IPS DF 19.7 (cell line): ENCODE measurements at places on chromosomes 6 and 20.

DNA sequence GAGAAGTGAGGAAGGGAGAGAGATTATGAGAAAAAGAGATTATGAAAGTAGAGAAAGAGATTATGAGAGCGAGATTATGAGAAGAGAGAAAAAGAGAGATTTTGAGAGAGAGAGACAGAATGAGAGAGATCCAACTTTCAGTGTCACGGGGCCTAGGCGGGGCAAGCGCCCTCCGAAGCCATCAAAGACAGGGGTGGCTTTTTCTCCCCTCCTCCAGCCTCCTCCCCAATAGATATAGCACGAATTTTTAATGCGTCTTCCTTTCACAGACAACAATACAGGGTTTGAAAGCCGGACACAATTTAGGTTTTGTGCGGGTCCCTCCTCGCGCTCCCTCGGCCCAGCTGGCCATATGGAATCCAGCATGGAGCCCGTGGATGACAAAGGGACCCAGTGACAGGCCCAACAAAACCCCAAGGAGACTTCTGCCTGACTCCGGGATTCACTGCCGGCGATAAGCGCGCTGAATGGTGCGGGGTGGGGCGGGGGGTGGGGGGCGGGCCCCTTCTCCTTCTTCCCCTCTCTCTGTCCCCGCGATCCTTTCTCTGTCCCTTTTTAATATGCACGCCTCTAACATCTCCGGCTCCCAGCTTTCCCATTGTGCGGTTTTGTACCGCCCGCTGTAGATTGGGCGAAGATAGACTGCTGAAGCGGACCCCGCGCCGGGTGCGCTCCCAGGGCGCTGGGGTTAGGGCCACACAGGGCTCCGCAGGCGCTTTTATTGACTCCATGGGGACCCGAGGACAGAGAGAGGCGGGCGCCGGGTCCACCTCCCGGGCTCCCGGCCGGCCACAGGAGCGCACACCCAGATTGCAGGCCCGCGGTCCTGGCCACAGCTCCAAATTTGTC, 5.4 kb downstream of the NKX2-2 start:
- no peak for DNase-seq

DNA sequence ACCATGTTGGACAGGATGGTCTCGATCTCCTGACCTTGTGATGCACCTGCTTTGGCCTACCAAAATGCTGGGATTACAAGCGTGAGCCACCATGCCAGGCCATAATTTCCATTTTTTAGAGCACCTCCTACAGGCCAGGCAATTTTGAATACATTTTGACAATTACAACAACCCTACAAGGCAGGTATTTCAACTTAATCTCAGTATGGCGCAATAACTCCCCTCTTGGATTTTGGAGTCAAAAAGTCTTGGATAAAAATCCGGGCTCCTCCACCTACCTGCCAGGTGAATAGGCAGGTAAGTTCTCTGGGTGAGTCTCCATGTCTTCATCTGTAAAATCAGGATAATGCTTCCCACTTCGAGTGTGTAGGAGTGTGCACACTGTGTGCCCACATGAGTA, 39.5 kb upstream of the TFAP2C start:
- no peak for DNase-seq

- no peak for DNase-seq
These were observed 49.6 kb upstream of the SNAP91 start for GRCh38 chr6:83758533-83758932.

DNA sequence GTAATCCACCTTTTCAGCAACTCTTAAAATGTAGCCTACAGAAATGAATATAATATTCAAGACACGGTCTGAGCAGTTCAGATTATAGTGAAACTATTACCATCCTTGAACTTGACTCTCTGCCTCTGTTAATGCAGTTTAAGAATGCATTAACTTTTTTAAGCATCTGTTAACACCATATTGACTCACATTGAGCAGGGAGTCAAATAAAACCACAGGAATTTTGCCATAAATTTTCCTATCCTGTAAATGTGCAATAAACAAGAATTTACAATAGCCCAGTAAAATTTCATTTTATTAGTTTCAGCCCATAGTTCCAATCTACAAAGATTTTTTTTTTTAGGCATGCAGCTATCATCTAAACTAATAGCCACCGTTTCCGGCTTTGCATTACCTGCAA, 239.2 kb upstream of the DEFB112 start:
- no peak for DNase-seq

DNA sequence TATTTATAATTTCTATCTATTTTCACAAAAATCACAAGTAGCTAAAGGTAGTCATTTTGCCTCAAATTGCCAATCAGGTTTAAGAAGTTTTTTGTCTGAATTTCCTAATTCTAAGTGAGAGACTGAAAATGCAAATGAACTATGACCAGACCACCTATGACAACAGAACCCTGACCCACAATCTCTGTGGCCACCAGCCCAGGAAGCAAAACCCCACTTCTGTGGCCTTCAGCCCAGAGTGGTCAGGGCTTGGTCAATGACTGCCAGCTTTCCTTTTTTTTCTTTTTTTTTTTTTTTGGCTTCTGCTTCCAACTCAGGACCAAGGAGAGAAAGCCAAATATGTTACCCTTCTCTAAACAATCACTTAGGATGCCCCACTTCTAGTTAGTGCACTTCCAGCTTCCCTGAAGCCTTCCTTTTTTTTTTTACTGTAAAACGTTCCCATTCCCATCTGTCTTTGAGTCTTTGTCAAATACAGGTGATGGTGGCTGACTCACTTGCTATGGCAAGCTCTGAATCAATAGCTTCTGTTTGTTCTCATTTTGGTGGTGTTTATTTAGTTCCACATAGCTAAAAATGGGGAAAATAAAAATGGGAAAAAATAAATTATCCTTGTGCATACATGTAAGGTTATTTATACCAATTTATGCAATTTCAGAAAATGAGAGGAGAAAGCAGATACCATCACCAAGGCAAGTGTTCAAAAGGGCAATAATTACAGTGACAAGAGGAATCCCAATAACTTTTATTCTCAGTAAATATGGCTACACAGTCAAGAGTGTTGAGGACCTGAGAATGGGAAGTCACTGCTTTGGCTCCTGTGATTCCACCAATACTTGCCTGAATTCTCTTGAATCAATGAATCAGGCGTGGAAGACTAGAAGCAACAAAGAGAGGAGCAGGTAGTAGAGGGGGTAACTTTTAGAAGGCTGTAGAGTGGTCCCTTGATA, 170.3 kb upstream of the PDE7B start:
- no peak for DNase-seq

DNA sequence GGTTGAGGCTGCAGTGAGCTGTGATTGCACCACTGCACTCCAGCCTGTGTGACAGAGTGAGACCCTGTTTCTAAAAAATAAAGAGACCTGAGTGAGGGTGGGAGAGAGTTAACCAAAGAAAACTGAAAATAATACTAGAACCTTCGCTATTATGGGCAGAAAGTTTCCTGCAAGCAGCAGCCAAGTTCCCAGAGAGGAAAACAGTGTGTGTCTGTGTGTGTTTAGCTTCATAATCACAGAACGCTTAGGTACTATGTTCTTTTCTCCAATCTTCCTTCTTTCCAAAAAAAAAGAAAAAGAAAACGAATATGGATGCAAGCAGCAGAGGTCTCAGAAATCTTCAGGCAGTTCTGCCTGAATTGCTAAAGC, 170.0 kb downstream of the LY86 start:
- DNase-seq: no peak

DNA sequence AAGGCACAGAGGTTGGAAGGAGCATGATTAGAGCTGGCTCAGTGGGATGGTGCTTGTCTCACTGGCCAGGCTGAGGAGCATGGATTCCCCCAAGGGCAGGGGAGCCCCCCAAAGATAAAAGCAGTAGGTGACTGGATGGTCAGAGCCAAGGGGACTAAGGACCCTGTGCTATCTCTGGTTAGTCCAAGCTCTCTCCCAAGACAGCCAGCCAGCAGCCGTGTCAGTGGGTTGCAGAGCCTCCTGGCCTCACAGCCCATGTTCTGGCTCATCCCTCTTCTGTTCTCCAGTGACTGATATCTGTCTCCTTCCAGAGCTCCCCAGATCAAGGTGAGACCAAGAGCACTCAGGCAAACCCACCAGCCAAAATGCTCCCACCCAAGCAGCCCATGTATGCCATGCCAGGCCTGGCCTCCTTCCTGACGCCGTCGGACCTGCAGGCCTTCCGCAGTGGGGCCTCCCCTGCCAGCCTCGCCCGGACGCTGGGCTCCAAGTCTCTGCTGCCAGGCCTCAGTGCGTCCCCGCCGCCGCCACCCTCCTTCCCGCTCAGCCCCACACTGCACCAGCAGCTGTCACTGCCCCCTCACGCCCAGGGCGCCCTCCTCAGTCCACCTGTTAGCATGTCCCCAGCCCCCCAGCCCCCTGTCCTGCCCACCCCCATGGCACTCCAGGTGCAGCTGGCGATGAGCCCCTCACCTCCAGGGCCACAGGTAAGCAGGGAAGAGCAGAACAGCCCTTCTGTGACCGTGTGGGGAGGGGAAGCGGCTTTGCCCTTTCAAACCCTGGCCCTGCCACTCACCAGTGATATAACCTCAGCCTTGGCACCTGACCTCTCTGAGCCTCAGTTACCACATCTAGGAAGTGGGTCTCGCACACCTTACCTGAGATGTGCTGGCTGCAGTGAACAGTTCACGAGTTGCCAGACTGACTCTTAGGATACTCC, 121.3 kb downstream of the JPH2 start:
- no peak for DNase-seq

DNA sequence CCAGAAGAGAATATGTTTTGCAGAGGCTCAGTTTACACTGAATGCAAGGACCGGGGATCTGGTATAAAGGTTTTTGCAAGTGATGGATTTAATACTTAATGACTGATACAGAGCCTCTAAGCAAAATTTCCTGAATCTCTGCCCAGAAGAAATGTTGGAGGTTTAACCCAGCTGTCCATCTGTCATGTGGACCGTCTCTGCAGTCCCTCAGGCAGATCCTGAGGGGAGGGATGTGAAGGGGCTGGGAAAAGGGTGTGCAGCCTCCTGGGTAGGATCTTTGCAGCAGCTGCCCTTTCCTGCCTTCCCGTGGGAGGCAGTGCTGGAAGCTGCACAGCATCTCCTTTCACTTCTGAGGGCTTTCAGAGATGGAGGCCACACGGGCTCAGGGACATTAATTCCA, 207.0 kb downstream of the SLC24A3 start:
- no peak for DNase-seq

- peak; percentile 48 for DNase-seq
These were observed 26.7 kb downstream of the IYD start for GRCh38 chr6:150395388-150396009.

- no peak for DNase-seq
These were observed 66.8 kb upstream of the IYD start for GRCh38 chr6:150301846-150302519.

- DNase-seq: no peak
These were observed 19.2 kb downstream of the SRSF3 start for GRCh38 chr6:36613200-36613995.

DNA sequence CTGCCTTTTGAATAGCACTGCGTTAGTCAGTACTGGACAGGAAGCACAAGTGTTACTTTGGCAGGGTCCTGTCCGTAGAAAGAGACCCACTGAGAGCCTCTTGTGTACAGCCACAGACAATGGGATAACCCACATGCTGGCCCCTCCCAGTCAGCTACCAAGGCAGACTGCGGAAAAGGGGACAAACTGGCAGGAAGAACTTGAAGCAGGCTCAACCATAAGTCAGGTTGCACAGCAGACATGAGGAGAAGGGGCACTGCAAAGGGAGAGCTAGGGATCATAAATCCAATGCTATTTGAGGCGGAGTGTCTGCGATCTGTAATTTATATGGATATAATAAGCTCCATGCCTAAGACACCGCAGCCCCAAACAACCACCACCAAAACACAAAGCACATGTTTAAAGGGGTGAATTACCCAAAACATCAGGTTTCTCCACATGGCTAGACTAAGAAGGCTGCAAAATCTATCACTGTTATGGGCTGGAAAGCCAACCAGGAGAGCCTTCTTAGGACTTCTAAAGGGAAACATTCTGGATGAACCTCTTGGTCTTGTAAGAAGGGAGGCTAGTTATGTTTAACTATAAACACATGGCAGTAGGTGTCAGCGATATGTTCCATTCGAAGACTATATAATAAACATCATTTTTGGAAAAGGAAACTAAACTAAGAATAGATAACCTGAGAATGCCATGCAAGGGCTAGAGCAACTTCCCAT, 141.7 kb downstream of the BACH2 start:
- no peak for DNase-seq

DNA sequence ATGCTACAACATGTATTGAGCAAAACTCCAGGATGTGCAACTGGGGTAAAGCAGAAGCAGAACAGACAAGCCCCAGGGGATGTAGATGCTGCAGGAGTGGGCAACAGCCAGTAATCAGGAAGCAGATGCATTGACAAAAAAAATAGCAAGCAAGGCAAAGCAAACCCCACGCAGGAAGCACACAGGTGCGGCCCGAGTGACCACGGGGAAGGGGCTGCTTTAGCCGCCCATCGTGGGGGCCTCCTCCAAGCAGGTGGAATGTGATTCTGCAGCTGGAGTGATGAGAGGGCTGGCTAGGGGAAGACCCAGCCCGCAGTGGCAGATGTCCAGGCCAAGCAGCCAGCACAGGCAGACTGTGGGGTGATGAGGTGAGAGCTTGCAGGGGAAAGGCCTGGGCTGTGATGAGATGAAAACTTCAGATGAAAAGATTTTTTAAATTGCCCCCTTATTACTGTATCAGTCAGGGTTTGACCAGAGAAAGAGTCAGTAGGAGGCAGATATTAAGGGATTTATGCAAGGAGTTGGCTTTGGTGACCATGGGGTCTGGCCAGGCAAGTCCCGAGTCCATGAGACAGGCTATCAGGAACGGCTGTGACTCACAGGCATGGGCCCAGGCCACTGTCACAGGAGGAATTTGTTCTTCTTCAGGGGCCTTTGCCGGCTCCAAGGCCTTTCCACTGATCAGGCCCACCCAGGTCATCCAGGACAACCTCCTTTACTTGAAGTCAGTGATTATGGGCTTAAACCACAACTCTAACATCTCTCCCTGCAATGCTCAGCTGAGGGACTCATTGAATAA, 207.6 kb downstream of the ANKRD60 start:
- no peak for DNase-seq

DNA sequence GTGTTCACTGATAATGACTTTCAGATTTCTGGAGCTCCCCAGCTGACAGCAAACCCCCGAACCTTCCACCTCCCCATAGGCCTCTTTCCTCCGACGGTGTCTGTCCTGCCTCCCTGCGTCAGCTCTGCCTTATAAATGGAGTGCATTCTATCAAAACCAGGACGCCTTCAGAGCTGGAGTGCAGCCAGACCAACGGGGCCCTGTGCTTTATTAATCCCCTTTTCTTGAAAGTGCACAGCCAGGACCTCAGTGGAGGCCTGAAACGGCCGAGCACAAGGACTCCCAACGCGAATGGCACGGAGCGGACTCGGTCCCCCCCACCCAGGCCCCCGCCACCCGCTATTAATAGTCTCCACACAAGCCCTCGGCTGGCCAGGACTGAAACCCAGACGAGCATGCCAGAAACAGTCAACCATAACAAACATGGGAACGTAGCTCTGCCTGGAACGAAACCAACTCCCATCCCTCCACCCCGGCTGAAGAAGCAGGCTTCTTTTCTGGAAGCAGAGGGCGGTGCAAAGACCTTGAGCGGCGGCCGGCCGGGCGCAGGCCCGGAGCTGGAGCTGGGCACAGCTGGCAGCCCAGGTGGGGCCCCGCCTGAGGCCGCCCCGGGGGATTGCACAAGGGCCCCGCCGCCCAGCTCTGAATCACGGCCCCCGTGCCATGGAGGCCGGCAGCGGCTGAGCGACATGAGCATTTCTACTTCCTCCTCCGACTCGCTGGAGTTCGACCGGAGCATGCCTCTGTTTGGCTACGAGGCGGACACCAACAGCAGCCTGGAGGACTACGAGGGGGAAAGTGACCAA, 42.3 kb upstream of the NAA20 start:
- no peak for DNase-seq
